Stimulated activated CD4-positive, alpha-beta T cell treated with anti-CD3 and anti-CD28 coated beads, Interleukin-4, amount 100 ng/mL, for 48 hours (primary cell): ENCODE measurements at places on chromosomes 6 and 20.

- no peak for DNase-seq
These were observed 83.3 kb downstream of the SYCP2 start for GRCh38 chr20:59850018-59850641.

DNA sequence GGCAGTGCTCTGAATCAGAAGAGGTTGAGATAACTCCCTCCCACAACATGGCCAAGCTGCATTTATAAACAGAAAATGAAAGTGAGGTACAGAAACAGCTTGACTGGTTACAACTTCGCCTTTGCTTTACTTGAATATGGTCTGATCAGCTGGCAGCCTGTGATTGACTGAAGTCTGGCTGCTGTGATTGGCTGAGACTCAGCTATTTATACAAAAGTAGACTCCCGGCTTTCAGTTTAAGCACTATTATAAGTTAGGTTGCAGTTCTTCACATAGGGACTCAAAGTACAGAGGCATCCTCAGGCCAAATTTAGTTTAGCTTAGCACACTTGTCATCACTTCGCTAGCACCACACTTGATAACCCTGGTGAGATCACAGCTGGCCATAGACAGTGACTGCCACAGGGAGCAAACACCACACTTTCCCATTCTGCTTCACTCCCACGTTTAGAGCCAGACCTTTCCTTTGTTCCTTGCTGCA, 362.6 kb downstream of the EPM2A start:
- no peak for DNase-seq

GRCh38 chr6:33888183-33888582, 84.4 kb upstream of the MLN start:
- no peak for DNase-seq

- DNase-seq: no peak
These were observed 29.7 kb upstream of the NHSL1 start for GRCh38 chr6:138528956-138529355.

GRCh38 chr20:33019465-33020277, 11.8 kb upstream of the BPIFB6 start:
- no peak for DNase-seq

GRCh38 chr6:17591287-17591686, 8.8 kb upstream of the FAM8A1 start:
- DNase-seq: no peak

GRCh38 chr6:6915813-6916547, 191.8 kb upstream of the RREB1 start:
- no peak for DNase-seq

GRCh38 chr6:68638230-68638900, 3.3 kb downstream of the ADGRB3 start:
- no peak for DNase-seq

GRCh38 chr6:166611631-166612030, 15.4 kb downstream of the RPS6KA2 start:
- no peak for DNase-seq

DNA sequence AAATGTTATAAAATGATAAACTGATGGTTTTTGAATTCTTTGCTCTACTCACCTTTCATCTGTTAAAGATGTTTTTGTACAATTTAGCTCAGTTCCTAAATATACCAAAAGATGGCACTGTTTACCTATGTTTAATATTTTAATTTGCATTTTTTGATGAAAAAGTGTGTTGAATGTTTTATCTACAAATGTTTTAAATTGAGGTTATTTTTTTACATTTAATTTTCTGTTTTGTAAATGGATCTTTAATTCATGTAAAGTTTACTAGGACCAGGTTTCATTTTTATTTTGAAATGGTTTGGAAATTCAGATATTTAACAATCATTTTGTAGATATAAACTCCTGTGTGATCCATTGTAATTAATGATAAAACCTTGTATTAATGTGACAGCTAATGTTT, 30.0 kb downstream of the CDKAL1 start:
- no peak for DNase-seq

DNA sequence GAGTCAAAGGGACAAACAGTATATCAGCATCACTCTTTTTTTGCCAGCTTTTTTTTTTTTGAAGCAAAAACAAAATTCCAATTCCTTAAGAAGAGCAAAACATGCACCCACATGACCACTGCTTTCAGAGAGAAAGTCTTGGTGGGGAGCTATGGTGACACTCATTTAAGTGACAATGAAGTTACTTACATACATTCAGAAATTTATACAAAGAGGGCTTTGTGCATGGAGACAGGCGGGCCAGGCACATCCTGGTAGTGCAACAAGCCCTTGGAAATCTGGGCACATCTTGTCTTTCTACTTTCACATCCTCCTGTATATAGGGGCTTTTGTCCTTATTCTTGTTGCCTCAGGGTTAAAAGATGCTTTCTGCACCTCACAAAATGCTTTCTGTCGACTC, 55.9 kb downstream of the IL22RA2 start:
- no peak for DNase-seq

- DNase-seq: no peak
These were observed 61.4 kb upstream of the RIN2 start for GRCh38 chr20:19696620-19697019.

- DNase-seq: no peak
These were observed 131.6 kb downstream of the KIF6 start for GRCh38 chr6:39593646-39594045.

GRCh38 chr20:11193241-11193640, 519.4 kb upstream of the JAG1 start:
- DNase-seq: no peak

- DNase-seq: no peak
These were observed 26.6 kb downstream of the NCOA5 start for GRCh38 chr20:46063151-46063550.
